ENCODE measurements at places on chromosomes 12 and 14. TPM values are rescaled to one million over a fixed set of nuclear protein-coding genes. Genes with fewer than 3 reads are reported as not detected.
A peak's percentile ranks its signal among the peaks of the same experiment; 100 is the strongest.

DNA sequence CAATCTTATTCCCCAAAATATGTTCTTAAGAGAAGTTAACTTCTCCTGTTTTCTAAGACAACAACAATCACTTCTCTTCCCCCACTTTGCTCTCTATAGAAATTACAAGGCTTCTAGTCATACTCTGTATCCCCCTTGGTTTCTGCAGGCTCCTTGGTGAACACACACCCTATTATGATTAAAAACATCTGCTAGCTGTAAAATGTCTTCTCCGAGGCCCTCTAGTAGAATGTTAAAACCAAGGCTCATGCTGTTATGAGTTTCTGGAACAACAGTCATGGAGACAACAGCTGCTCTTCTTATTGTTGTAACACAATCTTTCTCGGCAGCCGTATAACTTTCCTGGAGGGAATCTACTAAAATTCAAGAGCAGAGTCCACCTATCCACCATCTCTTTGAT, 397.5 kb upstream of the CCDC196 start:
- no peak for DNase-seq

- DNase-seq = no peak
Observed at GRCh38 chr14:63909984-63910383, 57.2 kb downstream of the SYNE2 start.

DAO gene
- total RNA-seq = 0.40 TPM

DNA sequence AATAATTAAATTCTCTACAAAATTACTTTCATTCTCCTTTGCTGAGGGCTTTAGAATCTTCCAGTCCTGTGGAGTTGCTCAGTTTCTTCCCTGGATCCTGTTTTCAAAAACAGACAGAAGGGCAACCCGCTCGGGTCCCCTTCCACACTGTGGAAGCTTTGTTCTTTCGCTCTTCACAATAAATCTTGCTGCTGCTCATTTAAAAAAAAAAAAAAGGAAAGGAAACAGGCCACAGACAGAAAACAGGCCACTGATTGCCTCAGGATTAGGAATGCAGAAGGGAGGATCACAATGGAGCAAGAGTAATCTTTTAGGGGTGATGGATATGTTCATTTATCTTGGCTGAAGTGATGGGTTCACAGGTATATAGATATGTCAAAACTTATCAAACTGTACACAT, 29.5 kb upstream of the HIGD1C start:
- no peak for DNase-seq

GRCh38 chr12:10554228-10554755, 48.6 kb downstream of the EIF2S3B start:
- DNase-seq = no peak

DNA sequence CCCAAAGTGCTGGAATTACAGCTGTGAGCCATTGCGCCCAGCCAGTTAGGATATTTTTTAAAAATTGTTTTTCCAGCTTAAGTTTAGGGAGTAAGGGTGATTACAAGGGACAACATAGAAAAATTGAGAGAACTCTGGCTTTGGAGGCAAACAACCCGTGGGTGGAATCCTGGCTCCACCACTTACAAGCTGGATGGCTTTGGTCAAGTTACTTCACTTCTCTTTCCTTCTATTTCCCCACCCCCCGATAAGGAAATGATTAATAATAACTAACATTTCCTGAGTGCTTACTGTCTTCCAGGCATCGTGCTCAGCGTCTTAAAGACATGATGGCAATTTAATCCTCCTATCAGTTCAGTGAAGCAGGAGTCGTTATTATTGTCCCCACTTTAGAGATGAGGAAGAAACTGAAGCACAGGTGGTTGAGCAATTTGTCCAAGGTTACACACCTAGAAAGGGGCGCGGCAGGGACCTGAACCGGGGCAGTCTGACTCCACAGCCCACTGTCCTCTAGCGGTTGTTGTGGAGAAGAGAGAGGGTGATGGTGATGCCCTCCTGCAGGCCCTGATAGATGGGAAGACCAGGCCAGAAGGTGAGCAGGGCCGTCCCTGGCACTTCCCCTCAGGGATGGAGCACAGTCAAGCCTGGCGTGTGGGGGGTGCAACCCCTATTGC, 16.7 kb upstream of the FAIM2 start:
- DNase-seq = no peak

FOXN4 gene
- total RNA-seq = 0.33 TPM

RAD51AP1 gene
- total RNA-seq = 10.6 TPM

- peak; percentile 22 for DNase-seq
Observed at GRCh38 chr12:90858252-90858651, 96.7 kb downstream of the CCER1 start.

TUBA1C gene
- total RNA-seq = 68.8 TPM

GRCh38 chr12:79156846-79157463, 292.4 kb downstream of the SYT1 start:
- no peak for DNase-seq

DNA sequence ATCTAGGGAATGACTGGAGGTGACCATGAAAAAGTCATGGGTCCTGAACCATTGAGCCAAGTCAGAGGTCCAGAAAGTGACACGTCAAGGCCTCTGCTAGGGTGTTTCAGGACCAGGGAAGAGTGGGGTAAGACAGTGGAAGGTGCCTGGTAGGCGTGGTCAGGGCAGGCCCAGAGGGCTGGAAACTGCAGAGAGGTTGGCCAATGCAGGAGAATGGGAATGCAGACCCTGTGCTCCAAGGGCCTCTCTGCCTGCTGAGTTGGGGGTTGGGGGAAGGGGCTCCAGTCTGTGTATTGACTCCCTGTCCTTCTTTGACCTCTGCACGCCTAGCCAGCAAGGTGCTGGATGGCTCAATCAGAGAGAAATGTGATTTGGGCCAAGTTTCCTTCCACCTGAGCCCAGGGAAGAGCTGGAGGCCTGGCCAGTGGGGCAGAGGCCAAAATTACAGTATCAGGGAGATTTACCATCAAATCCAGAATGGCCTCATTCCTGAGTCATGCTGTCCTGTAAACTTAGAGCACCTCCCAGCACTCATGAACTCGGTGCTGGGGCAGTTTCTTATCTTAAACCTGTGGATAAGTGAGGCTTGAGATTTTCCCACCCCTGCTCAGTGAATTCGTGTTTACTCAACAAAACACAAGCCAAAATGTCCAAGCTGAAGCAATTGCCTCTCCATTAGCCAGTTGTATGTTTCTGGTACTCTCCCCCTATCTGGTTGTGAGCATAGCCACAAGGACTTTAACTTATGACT, 24.4 kb downstream of the IRF2BPL start:
- DNase-seq = no peak

LRP1-AS gene
- total RNA-seq = not detected

MOAP1 gene
- total RNA-seq = 149 TPM

DNA sequence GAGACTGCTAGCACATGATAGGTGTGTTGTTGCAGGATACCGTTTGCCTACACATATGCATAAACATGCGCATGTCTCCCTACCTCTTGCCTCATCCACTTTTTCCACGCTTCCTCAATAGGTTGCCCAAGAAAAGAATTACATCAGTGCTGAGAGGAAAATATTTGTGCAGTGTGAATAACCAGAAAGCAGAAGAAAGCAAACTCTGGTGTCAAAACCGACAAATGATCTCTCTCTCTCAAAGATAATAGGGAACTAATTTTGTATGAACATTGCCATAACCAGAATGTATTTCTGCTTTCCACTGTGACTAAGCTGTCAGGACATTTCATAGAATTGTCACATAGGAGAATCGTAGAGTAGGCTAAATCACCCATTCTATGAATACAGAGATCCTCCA, 1.3 kb downstream of the CLEC7A start:
- no peak for DNase-seq

DNA sequence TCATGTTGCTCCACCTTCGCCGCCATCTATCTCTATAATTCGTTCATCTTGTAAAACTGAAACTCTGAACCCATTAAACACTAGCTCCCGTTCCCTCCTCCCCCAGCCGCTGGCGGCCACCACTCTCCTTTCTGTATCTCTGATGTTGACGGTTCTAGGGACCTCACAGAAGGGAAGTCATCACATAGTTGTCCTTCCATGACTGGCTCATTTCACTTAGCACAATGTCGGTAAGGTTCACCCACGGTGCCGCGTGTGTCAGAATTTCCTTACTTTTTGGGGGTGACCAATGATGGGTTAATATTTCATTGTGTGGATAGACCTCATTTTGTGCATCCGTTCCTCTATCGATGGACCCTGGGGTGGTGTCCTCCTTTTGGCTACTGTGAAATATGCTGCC, 2.0 kb upstream of the CACNA2D4 start:
- DNase-seq = no peak

- no peak for DNase-seq
Observed at GRCh38 chr14:95481391-95482022, 34.9 kb downstream of the SYNE3 start.

CLEC2B gene
- total RNA-seq = 13.7 TPM

DNA sequence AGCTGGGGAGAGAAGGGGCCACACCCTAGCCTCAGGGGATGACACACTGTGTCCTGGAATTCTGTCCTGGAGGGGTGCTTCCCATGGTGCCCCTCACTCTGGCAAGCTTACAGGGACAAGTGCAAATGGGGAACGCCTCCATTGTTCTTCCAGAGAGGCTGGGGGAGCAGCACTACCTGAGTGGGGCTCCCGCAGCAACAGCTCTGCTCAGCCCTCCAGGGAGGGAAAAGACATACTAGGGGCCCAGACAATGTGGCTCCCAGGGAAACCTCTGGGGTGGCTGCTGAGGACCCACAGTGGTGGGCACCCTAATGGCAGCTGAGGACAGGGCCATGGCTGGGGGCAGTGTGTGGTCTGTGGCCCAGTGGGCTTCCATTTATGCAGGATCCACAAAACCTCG, 69.4 kb downstream of the PLEKHG3 start:
- no peak for DNase-seq

FOXA1 gene
- 0.40 TPM for total RNA-seq

RNASE9 gene
- not detected for total RNA-seq
